ENCODE measurements at places on chromosomes 2 and 18. TPM values are rescaled to one million over a fixed set of nuclear protein-coding genes. Genes with fewer than 3 reads are reported as not detected.

DNA sequence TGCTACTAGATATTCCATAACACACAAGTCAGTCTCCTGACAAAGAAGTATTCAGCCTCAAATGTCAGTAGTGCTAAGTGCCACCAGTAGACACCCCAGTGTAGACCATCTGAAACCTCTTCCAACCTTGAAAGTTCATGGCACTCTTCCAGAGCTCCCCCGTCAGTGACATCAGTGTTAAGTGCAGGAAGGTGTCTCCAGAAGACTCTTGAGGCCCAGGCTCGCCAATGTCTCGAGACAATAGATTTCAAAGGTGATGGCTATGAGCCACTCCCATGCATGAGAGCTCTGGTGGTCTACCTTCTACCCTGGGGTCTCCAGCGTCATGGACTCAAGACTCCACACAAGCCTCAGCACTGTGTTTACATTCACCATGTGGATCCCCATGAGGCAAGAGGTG, 183.8 kb downstream of the SMAD2 start:
- H3K4me3 ChIP-seq, result no peak overlapping the region
- H3K4me1 ChIP-seq, result no peaks in the 10 kb centered on the region
- H3K36me3 ChIP-seq, result no peaks in the 10 kb centered on the region
- no peak for DNase-seq
- peaks cover 54% of the 10 kb centered on the region for H3K27me3 ChIP-seq
- no peak overlapping the region for H3K27ac ChIP-seq

DNA sequence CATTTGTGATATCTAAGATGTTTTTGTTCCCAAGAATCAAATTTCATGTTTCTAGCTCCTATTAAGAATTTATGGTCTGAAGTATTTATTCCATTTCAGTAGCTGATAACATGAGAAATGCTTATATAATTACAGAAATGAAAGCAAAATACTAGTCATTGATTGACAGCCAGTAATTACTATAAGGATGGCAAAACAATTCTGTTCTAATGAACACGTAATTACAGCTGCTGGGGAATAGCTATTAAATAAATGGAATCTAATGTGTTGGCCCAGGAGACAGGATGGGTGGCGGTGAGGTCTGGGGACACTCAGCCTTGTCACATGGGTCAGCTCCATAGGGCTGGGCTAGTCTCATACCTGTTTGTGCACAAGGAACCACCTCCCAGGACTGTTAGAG, 263.5 kb downstream of the FHOD3 start:
- H3K27ac ChIP-seq, result no peak overlapping the region
- no peak for DNase-seq
- peaks cover 19% of the 10 kb centered on the region for H3K4me1 ChIP-seq
- no peaks in the 10 kb centered on the region for H3K27me3 ChIP-seq
- no peak overlapping the region for H3K4me3 ChIP-seq
- peaks cover 2% of the 10 kb centered on the region for H3K36me3 ChIP-seq

GRCh38 chr18:45282101-45282812, 333.0 kb upstream of the SLC14A2 start:
- no peak overlapping the region for H3K27ac ChIP-seq
- H3K27me3 ChIP-seq, result no peaks in the 10 kb centered on the region
- H3K36me3 ChIP-seq, result no peaks in the 10 kb centered on the region
- H3K4me1 ChIP-seq, result peaks cover 10% of the 10 kb centered on the region
- no peak overlapping the region for H3K4me3 ChIP-seq

DNA sequence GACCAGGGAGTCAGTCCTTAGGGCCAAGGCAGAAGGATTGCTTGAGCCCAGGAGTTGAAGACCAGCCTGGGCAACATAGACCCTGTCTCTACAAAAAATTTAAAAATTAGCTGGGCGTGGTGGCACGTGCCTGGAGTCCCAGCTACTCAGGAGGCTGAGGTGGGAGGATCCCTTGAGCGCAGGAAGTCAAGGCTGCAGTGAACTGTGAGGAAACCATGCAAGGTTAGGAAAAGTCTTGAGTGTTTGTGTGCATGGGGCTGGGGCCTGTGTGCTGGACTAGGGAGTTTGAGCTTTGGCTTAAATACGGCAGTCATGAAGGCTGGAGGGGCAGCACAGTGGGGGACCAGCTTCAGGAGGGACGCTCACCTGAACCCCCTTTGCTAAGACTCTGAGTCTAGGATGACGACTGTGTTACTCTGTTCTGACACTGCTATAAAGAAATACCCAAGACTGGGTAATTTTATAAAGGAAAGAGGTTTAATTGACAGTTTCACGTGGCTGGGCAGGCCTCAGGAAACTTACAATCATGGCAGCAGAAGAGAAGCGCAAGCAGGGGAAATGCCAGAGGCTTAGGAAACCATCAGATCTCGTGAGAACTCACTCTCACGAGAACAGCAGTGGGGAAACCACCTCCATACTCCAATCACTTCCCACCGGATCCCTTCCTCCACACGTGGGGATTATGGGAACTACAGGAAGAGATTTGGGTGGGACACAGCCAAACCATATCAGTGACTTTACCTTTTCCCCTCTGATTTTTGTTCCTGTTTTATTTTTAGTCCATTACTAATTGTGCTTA, 39.4 kb downstream of the GORASP2 start:
- peak overlapping the region; percentile 15 for H3K4me3 ChIP-seq
- no peak overlapping the region for H3K27ac ChIP-seq
- no peak for DNase-seq
- H3K4me1 ChIP-seq, result peaks cover 12% of the 10 kb centered on the region
- peaks cover 2% of the 10 kb centered on the region for H3K27me3 ChIP-seq
- peaks cover 10% of the 10 kb centered on the region for H3K36me3 ChIP-seq

DNA sequence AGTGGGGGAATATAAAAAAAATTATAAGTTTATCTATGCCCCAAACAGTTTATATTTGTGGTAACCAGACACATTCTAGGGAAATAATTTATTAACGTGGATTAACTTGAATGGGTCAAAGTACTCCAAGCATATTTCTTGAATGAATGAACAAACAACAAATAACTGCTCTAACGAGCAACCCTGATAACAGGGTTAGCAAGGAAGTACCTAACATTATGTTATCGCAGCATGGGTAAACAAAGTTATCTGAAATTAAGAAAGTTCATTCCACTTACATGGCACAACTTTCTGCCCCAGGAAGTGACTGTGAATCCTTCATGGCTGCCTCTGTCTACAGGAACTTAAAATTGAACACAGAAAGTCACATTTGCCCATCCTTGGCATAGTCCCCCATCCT, 812.9 kb upstream of the ACVR2A start:
- DNase-seq, result no peak
- H3K27me3 ChIP-seq, result no peaks in the 10 kb centered on the region
- no peaks in the 10 kb centered on the region for H3K36me3 ChIP-seq
- no peak overlapping the region for H3K27ac ChIP-seq
- H3K4me3 ChIP-seq, result no peak overlapping the region

DNA sequence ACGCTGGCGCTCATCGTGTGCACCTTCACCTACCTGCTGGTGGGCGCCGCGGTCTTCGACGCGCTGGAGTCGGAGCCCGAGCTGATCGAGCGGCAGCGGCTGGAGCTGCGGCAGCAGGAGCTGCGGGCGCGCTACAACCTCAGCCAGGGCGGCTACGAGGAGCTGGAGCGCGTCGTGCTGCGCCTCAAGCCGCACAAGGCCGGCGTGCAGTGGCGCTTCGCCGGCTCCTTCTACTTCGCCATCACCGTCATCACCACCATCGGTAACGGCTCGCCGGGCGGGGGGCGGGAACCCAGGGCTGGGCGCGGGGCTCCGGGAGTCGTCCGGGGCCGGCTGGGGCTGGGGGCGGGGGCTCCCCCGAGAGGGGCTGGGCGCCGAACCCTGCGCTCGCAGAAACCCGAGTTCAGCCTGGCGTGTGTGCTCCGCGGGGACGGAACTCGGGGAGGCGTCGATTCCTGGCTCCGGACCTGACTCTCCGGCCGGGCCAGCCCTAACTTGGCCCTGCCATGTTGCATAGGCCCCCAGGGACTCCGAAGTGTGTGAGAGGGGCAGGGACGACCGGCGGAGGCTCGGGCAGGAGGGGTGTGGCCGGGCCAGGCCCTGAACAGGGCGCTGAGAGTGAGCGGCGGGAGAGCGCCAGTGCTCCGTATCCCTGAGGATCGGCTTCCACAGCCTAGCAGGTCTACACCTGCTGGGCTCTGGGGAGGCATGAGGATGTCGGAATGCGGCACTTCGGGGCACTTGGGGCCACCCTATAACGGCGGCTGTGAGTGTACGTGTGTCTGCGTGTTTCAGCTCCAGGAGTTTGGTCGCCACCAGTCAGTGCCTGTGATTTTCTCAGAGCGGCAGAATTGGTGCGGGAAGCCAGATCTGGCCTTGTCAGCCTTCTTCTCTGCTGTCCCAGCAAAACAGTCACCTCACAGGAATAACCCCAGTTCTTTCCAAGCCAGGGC, 651 bp downstream of the KCNK3 start:
- H3K36me3 ChIP-seq, result no peaks in the 10 kb centered on the region
- peaks cover 13% of the 10 kb centered on the region for H3K4me1 ChIP-seq
- no peak for DNase-seq
- H3K27ac ChIP-seq, result no peak overlapping the region
- H3K27me3 ChIP-seq, result peaks cover 75% of the 10 kb centered on the region

DNA sequence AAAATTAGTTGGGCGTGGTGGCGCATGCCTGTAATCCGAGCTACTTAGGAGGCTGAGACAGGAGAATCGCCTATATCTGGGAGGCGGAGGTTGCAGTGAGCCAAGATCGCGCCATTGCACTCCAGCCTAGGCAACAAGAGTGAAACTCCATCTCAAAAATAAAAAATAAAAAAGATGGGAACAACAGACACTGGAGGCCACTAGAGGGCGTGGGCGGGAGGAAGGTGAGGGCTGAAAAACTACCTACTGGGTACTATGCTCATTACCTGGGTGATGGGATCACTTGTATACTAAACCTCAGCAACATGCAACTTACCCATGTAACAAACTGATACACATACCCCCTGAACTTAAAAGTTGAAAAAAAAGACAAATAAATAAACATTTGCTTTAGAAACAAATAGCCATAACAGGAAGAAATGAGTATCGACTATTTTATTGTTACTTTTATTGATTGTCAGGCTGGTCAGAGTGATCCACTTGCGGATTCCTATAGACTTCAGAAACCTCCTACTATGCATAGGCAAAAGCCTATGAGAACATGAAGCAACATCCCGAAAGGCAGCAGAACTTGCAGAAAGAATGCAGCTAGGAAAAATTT, 61.0 kb downstream of the TMEM163 start:
- H3K4me3 ChIP-seq, result no peak overlapping the region
- peaks cover 3% of the 10 kb centered on the region for H3K27me3 ChIP-seq
- H3K4me1 ChIP-seq, result peaks cover 6% of the 10 kb centered on the region
- H3K27ac ChIP-seq, result no peak overlapping the region
- no peak for DNase-seq

- no peak for DNase-seq
- peaks cover 20% of the 10 kb centered on the region for H3K36me3 ChIP-seq
- H3K27me3 ChIP-seq, result no peaks in the 10 kb centered on the region
- H3K4me3 ChIP-seq, result no peak overlapping the region
- no peaks in the 10 kb centered on the region for H3K4me1 ChIP-seq
Observed at GRCh38 chr2:138565230-138565598, 63.6 kb downstream of the SPOPL start.

DNA sequence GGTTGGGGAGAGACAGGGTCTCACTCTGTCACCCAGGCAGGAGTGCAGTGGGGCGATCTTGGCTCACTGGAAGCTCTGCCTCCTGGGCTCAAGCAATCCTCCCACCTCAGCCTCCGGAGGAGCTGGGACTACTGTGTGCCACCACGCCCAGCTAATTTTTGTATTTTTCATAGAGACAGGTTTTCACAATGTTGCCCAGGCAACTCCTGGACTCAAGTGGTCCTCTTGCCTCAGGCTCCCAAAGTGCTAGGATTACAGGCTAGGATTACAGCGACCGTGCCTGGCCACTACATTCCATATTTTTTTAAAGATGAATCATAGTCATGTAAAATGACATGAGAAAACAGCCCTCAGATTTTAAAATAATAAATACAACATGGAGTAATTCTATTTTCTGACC, 32.3 kb downstream of the CWC22 start:
- no peak overlapping the region for H3K27ac ChIP-seq
- H3K4me3 ChIP-seq, result no peak overlapping the region
- no peak for DNase-seq
- peaks cover 36% of the 10 kb centered on the region for H3K36me3 ChIP-seq
- H3K4me1 ChIP-seq, result no peaks in the 10 kb centered on the region
- no peaks in the 10 kb centered on the region for H3K27me3 ChIP-seq

Gene SH2D6
- 0.34 TPM for total RNA-seq

Gene ELAC1
- 15.0 TPM for total RNA-seq

Gene C2orf72
- 3.3 TPM for total RNA-seq

Gene TNFRSF11A
- total RNA-seq, result 0.16 TPM

Gene DUSP19
- 4.7 TPM for total RNA-seq

Gene SETBP1
- 38.9 TPM for total RNA-seq

Gene ARL4C
- total RNA-seq, result 29.5 TPM

Gene MEP1B
- total RNA-seq, result not detected

Gene CHRND
- total RNA-seq, result 5.8 TPM

Gene FBXO41
- total RNA-seq, result 3.7 TPM

Data from neural crest cell (in vitro differentiated cells).